ENCODE measurements at places on chromosomes 4 and X.
A peak's percentile ranks its signal among the peaks of the same experiment; 100 is the strongest.

DNA sequence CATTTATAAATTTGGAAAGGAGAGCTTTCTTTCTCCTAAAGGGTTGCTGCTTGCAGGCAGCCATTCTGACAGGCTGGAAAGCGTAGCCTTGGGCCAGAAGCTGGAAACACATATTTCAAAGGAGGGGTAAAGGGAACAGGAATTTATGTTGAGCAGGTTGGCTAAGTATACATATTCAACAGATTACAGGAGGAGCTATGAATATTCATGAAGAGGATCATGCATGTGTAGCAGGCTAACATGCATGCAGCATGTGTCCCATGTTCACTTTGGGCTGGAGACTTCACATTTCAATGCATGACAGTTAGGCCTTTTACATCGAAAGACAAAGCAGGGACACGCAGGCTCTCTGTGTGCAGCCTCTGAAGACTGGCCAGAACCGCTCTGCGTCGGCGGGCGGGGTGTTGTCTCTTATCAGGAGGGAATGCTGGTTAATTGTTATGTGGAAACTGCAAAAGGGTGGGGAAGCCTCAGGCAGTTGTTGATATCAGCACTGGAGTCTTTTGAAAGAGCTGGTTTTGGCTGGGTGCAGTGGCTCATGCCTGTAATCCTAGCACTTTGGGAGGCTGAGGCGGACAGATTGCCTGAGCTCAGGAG, 31.5 kb downstream of the CASP3 start:
- no peak for DNase-seq

DNA sequence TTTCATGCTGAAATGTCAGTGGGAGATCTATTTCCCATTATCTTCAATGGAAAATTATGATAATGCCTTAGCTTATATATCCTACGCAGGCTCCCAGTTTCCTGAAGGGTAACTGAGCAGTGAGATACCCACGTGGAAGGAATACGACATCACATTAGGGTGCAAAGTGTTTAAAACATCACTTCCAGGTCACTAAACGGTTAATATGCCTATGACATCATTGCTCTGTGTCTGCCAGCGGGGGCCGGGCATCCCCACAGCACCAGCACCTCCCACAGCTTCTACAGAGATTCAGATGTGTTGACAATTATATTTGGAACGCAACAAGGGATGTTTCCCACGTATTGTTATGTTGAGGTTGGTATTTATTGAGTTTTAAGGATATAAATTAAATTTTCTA, 27.1 kb downstream of the TMEM271 start:
- DNase-seq, result no peak

- no peak for DNase-seq
Measured at GRCh38 chrX:107741404-107741790, 34.2 kb downstream of the TSC22D3 start.

DNA sequence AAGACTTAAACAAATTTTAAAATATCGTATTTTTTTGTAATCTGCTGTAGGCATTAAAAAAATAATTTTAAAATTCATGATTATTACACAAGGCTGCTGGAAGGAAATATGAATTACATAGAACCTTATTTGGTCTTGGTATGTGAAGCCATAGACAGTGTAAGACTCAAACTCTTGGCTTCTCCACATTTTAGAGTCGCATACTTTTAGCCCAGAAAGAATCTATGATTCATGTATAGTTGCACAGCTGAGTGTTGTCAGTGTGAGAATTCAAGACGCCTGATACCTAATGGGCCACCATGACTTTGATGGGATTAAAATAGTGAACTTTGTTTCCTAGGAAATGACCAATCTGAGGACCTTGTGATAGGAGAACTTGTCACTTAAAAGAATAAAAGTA, 1.4 kb downstream of the INTU start:
- DNase-seq, result no peak

- no peak for DNase-seq
Measured at GRCh38 chr4:187176261-187176910, 452.7 kb upstream of the FAT1 start.

DNA sequence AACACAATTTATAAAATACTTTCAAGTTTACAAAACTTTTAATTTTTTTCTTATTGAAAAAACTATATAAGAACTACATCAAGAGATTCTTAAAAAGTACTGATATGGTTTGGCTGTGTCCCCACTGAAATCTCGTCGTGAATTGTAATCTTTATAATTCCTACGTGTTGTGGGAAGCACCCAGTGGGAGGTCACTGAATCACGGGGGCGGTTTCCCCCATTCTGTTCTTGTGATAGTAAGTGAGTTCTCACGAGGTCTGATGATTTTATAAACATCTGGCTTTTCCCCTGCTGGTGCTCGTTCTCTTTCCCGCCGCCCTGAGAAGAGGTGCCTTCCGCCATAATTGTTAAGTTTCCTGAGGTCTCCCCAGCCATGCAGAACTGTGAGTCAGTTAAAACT, 88.5 kb downstream of the FRAS1 start:
- DNase-seq, result no peak

DNA sequence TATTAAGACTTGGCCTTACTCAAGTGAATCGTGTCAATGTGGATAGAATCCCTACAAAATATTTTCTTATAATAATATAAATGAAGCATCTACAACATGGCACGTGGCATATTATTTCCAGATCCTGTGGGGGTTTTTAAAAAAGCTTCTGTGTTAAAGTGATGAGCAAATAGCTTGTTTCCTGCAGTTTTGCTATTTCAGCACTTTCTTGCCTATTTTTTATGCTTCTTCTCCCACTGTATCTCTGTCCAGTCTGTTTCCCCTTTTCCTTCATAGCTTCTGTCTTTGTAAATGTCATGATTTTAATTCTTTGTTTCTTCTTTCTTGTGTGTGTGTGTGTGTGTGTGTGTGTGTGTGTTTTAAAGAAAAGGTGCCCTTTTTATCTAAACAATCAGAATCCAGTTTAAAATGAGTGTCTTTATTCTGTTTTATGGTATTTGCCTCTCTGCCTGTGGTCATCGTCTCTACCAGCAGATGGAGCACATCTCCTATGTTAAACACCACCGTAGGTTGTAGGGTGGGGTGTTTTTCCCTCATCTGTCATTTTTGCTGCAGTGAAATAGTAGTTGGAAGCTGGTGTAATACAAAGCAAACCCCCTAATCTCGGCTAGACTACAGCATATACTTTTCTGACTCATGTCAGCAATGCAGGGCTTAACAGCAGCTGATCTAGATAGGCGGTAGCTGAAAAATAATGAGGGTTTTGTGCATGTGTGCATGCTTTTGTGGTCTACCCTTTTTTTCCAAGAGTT, 33.1 kb downstream of the FTHL17 start:
- DNase-seq, result peak; percentile 68

GRCh38 chr4:61864286-61864685, 664.2 kb downstream of the ADGRL3 start:
- no peak for DNase-seq

DNA sequence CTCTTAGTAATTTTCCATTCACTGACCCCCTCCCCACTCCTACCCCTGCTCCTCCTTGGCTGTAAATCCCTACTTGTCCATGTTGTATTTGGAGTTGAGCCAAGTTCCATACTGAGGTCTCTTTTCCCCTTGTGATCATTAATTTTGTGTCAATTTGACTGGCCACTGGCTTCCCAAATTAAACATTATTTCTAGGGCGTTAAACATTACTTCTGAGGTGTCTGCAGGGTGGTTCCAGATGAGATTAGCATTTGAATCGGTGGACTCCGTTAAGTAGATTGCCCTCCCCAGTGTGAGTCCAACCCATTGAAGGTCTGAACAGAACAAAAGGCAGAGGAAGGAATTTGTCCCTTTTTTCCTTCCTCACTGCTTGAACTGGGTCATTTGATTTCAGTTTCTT, 25.7 kb downstream of the SLC39A8 start:
- no peak for DNase-seq

GRCh38 chr4:17437396-17437795, 74.5 kb downstream of the QDPR start:
- DNase-seq, result no peak

DNA sequence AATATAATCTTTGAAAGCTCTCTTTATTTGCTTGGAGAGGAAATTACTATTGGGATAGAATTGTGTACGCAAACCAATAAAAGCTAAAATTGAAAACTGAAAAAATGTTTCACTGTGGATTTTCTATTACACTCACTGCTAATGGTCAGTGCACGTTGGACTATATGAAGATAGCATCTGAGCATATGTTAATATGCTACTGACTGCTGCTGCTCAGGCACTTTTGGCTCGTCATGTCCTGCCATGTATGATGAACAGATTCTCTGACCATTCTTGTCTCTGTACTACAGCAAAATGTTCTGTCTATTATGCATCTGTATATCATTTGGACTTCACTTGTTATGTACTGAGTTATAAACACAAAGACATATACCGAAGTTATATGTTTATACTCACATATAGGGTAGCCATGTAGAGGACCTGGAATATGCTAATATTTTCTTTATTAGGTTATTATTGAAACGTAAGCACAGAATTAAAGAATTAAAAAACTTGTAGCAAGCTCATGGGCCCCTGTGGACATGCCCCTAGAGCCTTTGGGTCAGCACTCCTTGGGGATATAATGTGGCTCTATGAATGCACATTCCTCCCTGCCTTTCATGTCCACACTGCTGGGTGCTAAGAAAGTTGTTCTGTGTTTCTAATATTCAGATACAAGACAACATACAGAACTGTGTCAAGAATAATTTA, 120.8 kb downstream of the ANK2 start:
- no peak for DNase-seq

GRCh38 chr4:114364857-114365256, 233.8 kb upstream of the UGT8 start:
- DNase-seq, result no peak

DNA sequence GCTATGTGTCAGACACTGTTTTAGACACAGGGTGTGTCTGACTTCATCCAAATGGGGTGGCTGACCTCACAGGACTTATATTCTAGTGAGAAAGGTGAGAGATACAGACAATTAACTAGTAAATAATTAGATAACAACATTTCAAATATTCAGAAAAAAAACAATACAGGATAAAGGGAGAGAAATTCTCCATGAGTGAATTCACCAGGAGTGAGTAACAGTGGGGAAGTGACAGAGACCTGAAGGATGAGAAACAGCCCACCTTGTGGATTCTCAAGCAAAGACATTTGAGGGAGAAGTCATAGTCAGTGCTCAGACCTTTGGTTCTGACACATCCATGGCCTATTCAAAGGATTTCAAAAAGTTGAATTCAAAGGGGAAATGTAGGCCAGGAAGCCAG, 627.9 kb downstream of the IQCM start:
- no peak for DNase-seq

DNA sequence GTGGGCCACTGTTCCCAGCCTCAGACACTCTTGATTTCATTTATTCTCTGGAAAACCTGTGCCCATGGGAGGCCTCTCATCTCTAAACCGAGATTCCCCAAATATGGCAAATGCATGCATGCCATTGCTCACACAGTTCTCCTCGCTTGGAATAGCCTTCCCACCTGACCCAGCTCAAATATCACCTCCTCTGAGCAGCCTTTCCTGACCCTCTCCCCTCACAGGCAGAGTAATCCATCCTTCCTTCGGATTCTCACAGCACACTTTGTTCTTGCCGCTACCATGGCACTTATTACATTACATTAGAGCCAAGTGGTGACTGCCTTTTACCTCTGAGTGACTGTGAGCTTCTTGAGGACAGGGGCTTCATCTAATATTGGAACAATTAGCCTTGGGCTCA, 209.5 kb downstream of the HS6ST2 start:
- DNase-seq, result no peak

DNA sequence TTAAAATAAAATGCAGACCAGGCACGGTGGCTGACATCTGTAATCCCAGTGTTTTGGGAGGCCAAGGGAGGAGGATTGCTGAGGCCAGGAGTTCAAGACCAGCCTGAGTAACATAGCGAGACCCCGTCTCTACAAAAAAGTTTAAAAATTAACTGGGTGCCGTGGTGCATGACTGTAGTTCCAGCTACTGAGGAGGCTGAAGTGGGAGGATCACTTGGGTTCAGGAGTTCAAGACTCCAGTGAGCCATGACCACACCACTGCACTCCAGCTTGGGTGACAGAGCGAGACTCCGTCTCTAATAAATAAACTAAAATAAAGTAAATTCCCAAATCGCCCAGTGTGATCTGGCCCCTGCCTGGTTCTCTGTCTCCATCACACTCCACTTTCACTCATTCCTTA, 43.7 kb downstream of the TENM3 start:
- no peak for DNase-seq

GRCh38 chr4:109816894-109817293, 1.3 kb downstream of the GAR1 start:
- no peak for DNase-seq

DNA sequence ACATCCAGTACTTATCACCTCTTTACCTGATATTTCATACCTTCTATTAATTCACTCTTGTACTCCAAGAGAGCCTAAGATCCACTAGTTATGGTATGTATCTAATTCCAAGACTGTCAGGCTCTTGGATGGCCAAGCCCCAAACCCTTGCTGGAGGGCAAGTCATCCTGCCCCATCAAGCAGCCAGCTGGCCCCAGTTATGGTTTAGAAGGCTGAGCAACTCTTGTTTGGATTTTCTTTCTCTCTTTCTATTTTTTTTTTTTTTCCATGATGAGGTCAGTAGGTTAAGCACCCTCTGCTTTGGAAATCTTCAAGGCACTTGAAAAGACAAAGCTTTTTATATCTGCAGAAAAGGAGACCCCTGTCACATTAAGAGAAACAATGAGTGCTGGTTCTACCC, 10.9 kb upstream of the FGF16 start:
- no peak for DNase-seq

DNA sequence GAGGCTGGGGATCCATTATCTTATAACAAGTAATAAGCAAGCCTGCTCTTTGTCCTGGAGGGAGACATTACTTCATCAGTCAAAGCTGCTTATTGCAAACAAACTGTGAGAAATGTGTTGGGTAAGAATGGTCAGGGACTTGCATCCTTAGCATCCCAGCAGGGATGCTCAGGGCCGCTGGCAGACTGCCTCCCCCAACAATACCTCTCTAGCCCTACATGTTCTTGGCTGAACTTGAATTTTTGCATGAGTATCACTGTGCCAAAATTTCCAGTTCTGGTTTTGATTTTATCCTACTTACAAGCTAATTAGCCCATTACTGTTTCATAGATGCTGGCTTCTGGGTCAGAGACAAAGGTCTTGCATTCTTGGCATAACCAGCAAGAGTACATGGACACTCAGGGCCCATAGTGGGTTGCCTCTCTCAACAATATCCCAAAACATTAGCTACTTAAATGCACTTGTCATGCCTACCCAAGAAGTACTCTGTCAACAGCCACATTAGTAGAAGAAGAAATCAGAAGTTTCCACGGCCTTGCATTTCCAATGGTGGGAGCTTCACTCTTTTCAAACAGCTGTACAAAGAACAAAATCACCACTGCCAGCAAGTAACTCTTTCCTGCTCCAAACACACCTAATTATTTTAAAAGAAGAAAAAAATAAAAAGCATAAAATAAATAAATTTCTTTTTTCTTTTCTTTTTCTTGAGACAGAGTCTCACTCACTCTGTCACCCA, 41.9 kb upstream of the NEUROG2 start:
- DNase-seq, result no peak

- peak; percentile 42 for DNase-seq
Measured at GRCh38 chr4:139666735-139667281, 1.2 kb downstream of the MGST2 start.

GRCh38 chr4:185210102-185210981, 944 bp downstream of the SNX25 start:
- peak; percentile 68 for DNase-seq

- no peak for DNase-seq
Measured at GRCh38 chr4:151442002-151442401, 33.0 kb downstream of the FHIP1A start.
